ENCODE measurements at places on chromosomes 4 and X.

DNA sequence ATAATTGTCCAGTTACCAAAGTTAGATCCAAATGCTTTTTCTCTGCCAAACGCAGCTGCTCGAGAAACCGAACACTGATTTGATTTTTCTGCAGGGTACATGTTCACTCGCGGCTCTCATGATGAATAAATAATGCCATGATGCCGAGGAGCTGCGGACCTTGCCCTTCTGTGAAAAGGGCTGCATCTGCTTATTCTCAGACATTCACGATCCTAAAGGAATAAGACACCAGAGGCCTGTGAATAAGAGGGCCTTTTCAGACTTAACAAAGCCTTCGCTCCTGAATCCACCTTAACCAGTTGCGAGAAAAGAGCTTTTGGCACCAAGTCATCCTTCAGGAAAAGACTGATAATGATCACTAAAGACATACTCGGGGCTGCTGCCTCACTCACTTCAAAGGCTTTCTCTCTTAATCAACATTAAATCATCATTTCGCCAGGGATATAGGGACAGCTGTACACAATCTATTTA is 147.5 kb downstream of the FBXO8 start:
- no peak for DNase-seq

GRCh38 chr4:169335331-169335730 is 64.6 kb upstream of the SH3RF1 start:
- peak; percentile 96 for DNase-seq

DNA sequence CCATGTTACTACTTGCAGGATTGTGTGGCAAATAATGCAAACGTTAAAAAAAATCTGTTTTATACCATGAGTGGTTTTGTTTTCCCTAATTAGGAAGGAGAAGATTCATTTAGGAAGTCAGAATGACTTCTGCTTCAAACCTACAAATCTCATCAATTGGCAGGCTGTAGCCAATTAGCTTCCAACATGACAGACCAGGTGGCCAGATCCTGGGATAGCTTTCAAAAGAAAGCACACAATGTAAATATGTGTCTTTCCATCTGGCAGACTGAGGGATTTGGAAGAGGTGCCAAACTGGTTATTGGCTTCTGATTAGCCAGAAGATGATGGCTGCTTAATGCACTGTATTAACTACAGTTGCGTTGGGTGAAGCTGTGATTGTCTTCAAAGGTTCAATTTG is 432.8 kb downstream of the ANKRD50 start:
- DNase-seq: no peak

DNA sequence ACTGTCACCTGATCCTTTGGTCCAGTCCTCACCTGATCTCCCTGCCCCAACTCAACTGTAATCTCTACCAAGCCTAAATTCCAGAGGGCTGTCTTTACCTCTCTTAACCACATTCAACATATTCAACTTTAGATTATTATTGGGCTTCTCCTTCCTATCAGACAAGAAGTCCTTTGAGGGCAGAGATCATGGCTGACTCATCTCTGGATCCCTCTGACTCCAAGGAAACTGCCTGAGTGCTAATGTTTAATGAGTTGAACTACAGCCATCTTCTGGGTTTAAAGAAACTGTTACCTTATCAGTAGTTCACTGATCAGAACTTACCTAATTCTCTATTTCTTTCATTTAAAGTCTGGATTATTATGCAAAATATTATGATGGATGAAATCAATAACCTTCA is 135.7 kb downstream of the GPC3 start:
- DNase-seq: peak; percentile 14

DNA sequence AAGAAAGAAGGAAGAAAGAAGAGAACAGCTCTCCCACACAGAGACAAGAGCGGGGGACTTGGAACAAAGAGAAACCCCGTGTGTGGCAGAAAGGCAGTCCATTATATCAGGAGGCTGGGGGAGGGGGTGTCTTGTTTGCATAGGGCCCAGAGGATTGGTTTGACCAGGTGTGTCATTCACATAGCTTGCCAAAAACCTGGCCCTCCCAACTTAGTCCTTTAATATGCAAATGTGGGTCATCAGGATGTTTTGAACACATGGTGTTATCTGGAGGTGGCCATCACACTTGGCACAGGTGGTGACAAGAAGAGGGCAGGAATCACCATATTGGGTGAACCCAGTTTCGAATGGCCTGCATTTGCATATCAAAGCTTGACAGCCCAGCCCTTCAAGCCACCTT is 111.7 kb downstream of the LINC00632 start:
- DNase-seq: no peak

- peak; percentile 82 for DNase-seq
Measured at GRCh38 chr4:84681486-84682274, 98.8 kb downstream of the CDS1 start.

GRCh38 chr4:76386566-76387305 is 34.2 kb downstream of the CCDC158 start:
- no peak for DNase-seq

GRCh38 chrX:136666088-136666487 is 18.1 kb downstream of the CD40LG start:
- no peak for DNase-seq

DNA sequence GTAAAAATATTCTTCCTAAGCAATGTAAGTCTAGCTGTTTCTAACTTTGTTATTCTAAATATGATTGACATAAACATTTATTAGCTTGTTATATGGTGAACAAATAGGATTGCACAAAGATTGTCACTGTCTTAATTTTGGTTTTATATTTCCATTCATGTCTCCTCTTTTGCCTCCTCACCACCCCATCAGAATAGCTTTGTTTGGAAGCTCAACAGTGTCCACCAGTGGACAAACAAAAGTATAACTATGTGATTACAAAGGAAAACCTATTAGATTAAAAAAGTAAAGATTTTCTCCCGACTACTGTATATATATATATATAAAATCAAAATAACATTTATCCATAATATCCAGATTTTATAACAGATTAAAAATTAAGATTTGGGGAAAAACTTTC is 468.2 kb downstream of the ZIC3 start:
- no peak for DNase-seq

GRCh38 chr4:140793291-140793690 is 37.1 kb upstream of the TBC1D9 start:
- DNase-seq: no peak
